GM13976 (cell line): ENCODE measurements at places on chromosomes 2 and 18.

DNA sequence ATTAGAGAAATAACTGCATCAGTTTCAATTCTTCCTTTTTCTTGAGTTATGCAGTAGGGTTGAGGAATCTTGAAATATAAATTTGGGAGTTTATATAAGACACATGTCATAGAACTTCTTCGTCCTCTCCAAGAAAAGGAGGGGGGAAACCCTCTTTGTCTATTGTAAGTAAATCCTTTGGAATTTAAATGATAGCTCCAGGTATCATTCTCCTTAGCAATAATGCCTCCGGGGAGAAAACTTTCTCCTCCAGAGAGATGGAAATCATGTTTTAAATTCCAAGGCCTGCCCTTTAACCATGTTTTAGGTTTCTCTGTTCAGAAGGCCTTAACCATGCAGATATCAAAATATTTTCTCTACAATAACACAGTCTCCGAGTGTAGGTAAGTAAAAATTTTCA lies 899.7 kb upstream of the GCFC2 start:
- no peak for DNase-seq

GRCh38 chr2:149184991-149185390 lies 145.4 kb upstream of the LYPD6 start:
- no peak for DNase-seq

- no peak for DNase-seq
Observed at GRCh38 chr2:85307527-85307897, 20.3 kb downstream of the TGOLN2 start.

DNA sequence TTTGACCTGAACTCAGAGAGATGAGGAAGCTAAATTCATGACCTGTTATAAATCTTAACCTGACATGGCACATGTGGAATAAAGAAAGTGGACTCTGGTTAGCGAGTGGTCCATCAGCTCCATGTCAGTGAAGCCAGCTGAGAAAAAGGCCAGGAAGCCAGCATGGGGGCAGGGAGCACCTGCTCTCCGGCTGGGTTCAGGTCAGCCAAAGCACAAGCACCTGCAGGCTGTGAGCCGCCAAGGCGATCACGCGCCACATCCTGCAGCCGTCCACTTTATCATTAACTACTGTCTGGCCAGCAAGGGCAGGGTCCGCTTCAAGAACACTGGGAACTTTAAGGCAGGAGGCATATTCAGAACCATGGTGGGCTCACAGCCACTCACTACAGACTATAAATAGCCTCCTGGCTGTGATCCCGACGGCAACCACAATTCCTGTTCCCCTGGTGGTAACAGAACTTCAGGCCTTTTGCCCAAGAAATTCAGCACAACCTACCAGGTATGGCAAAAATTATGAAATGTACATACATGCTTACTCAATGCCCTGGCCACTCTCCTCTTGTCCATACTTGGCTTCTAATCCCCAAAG lies 35.5 kb downstream of the ACVR1 start:
- DNase-seq = no peak

DNA sequence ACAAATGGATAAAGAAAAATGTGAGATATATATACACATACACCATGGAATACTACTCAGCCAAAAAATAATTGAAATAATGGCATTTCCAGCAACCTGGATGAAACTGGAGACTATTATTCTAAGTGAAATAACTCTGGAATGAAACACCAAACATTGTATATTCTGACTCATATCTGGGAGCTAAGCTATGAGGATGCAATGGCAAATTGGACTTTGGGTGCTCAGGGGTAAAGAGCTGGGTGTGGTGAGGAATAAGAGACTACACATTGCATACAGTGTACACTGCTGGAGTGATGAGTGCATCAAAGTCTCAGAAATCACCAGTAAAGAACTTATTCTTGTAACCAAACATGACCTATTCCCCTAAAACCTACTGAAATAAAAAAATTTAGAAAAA lies 636.0 kb upstream of the LRATD1 start:
- DNase-seq = no peak

DNA sequence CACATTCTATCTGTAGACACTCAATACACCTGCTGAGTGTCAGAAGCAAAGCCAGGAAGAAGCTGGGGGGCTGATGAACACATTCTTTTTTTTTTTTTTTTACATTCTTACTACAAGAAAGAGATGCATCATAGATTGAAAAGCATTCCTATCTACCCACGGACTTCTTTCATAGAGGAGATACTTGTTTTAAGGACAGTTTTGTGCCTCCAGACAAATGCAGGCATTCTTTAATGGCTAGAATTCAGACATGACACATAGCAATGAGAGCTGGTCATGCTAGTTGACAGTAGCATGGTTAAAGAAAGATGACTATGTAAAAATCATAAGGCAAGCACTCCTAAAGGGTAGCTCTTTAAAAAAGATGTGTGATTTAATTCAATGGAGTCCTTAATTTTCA lies 110.2 kb downstream of the EPHA4 start:
- no peak for DNase-seq

- DNase-seq = no peak
Observed at GRCh38 chr2:21676676-21677075, 552.9 kb downstream of the TDRD15 start.

DNA sequence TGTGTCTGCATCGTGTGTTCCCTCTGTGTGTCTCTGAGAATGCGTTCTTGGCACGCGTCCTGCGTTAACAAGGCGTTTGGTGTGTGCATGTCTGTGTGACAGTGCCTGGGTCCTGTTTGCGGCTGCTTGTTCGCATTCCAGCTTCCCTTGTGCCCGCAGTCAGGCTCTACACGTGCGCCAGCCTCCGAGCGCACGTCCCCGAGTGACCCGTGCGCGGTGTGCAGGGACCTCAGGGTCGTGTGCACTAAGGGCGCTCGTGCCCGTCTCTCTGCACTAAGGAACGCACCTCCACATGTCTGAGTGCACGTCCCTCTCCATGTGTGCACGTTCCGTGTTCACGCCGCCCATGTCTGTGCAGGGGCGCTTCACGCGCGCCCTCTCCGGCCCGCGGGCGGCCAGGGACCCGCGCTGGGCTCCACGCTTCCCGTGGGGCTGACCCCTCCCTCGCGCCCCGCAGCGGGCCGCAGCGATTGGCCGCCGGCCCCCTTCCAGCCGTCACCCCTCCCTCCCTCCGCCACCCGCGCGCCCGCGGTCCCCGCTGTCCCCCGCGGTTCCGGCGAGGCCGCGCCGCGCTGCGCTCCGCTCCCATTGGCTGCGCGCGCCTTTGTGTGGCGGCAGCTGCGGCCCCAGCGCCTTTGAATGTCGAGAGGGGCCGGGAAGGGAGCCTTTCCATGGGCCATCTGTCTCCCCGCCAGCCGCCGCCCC lies 229.4 kb downstream of the HAUS1 start:
- DNase-seq = no peak

- DNase-seq = no peak
Observed at GRCh38 chr18:38427736-38428135, 862.1 kb upstream of the CELF4 start.

- DNase-seq = no peak
Observed at GRCh38 chr2:234158812-234159211, 108.3 kb downstream of the SPP2 start.

GRCh38 chr2:212359425-212360067 lies 179.1 kb downstream of the ERBB4 start:
- DNase-seq = no peak

GRCh38 chr2:186036862-186037449 lies 298.4 kb downstream of the FSIP2 start:
- DNase-seq = no peak

- DNase-seq = no peak
Observed at GRCh38 chr18:77012806-77013541, 119.6 kb downstream of the MBP start.

GRCh38 chr2:46878886-46879285 lies 36.7 kb downstream of the MCFD2 start:
- no peak for DNase-seq

GRCh38 chr18:54641734-54642133 lies 50.7 kb downstream of the DYNAP start:
- no peak for DNase-seq

DNA sequence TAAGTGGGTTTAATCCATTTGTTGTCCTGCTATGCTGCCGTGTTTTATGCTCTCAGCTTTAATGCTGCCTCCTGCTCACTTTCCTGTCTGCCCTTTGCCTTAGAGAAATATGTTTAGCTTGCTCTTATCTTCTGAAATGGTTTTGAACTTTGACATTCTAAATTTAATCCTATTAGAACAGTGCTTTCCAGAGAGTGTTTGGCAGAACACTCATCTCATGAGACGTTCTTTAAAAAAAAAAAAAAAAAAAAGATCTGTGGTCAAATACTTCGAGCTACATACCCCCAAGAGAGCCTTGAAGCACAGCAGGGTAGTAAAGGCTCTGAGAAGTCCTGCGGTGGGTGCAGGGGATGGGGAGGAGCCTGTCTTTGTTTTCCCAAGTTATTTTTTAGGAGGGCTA lies 161.3 kb downstream of the SPP2 start:
- no peak for DNase-seq

- DNase-seq = no peak
Observed at GRCh38 chr2:221034026-221034701, 537.9 kb downstream of the EPHA4 start.

- DNase-seq = no peak
Observed at GRCh38 chr2:10918661-10919409, 7.1 kb downstream of the KCNF1 start.

DNA sequence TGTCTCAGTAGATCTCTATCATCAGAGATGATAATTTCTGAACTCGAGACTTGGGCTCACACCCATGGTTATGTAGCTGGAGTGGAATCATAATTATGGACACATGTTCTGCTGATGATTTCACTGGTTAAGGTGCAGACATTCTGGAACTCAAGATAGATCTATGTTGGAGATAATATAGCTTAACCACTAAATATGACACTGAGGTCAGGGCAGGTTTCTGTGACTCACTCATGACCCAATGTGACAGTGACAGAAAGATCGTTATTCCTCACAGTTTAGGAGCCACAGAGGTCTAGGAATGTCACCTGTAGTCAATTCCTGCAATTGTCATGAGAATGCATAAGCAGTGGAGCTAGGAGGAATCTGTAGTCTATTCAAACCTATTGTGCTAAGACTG lies 828.6 kb downstream of the TRIB2 start:
- DNase-seq = no peak

DNA sequence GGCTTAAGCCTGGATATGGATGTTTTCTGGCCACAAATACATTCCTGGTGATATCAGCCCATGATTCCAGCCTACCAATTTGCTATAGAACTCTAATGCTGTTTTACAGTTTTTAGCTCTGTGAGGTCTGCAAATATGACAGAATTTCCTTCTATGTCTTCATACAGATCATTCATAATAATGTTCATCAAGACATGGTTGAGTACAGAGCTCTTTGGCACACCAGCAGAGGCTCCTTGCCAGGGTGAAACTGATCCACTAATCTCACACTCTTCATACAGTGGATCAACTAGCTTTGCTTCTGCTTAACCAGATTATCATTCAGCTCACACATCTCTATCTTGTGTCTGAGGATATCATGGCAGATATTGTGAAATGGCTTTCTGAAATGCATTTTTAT lies 672.1 kb downstream of the STK39 start:
- no peak for DNase-seq

GRCh38 chr2:45896311-45896710 lies 244.8 kb downstream of the PRKCE start:
- no peak for DNase-seq

DNA sequence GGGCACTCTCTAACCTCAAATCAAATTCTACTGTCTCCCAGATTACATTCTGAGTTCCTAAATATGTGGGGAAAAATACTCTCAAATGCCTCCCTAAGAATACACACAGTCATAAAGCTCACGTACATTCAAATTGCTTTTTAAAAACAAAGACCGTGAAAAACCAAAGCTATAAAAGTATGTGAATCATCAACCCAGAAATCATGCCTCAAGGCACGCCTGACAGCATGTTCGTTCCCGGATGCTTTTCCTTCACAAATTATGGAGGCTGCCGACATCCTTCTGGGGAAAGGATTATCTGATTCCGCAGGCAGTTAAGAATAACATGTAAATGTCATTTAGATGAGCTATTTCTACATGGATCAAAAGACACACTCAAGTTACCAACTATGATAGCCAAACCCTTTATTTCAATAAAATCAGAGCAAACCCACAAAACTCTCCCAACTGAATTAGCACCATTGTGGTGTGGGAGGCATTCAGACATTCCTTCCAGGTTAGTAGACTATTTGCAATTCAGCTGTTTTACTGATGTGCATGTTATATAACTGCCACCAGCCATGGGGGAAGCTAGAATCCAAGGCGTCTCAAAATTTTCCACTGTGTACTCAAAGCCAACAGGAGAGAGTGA lies 398.2 kb upstream of the TRIB2 start:
- no peak for DNase-seq

DNA sequence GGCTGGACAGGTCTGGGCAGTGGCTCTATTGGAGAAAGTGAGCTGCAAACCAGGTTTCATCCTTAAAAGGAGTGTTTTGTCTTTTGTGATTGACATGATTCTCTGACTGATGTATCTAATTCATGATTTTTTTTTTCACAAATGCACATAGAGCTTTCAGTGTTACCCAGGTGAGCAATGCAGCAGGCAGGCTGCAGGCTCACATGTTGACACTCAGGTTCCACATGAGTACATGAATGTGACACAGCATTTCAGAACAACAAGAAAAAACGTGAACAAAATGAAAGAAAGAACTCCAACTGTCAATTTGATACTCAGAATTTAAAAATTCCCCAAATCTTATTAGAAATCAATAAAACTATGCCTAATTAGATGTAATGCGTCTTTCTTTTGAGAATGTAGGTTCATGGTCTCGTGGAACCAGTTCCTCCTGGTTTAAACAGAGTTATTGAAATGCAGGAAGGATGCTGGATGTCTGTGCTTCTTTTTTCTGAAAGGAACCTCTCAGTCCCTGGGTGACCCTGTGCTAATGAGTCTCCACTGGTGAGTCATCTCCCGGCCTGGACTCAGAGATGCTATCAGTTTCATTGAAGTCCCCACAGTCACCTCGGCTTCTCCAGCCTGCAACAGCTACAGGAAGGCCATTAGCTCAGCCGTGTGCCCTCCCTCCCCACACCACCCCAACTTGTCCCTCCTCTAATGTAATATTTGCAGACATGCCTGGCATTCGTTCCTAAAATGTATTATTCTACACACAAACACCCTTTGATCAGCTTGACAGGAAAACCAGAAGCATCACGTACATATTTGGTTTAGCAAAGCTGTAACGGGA lies 430.4 kb downstream of the LPIN1 start:
- peak; percentile 35 for DNase-seq

DNA sequence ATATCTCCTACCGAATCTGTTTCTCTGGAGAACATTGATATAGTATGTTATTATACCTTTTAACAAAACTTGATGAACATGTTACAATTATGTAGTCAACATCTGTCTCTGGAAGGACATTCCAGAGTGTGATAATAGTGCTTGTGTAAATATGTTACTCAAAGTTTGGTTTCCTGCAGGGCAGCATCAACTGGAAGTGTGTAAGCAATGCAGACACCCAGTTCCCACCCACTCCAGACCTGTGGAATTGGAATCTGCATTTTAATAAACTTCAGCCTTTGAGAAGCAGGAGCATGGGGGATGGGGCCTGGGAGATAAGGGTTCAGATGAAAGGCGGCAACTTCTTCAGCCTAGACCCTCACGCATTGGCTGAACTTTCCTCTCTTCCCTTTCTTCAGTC lies 398.9 kb downstream of the RND3 start:
- no peak for DNase-seq
